ENCODE measurements at places on chromosomes 3 and 15. TPM values are rescaled to one million over a fixed set of nuclear protein-coding genes. Genes with fewer than 3 reads are reported as not detected.

The HYAL1 gene
- 0.72 TPM for total RNA-seq

The EPHB3 gene
- total RNA-seq = 1.1 TPM

The CCDC191 gene
- total RNA-seq = 5.6 TPM

The LRRC15 gene
- 47.7 TPM for total RNA-seq

The TRIM71 gene
- 0.05 TPM for total RNA-seq

The ZNF860 gene
- 2.3 TPM for total RNA-seq

The BCL2A1 gene
- total RNA-seq = not detected

The CATSPER2 gene
- total RNA-seq = 0.60 TPM

The HHATL gene
- not detected for total RNA-seq

The LCTL gene
- total RNA-seq = 1.8 TPM

The AZI2 gene
- total RNA-seq = 61.2 TPM

The CCR2 gene
- not detected for total RNA-seq

The KY gene
- not detected for total RNA-seq
